ENCODE measurements at places on chromosomes 4 and X.

- DNase-seq, result no peak
Observed at GRCh38 chrX:9362363-9362928, 102.4 kb upstream of the TBL1X start.

GRCh38 chr4:52617336-52618020, 41.6 kb downstream of the USP46 start:
- DNase-seq, result no peak

GRCh38 chr4:95548738-95549245, at the start of gene UNC5C:
UNC5C (minus strand) TSS chr4:95548973.
- peak; percentile 76 for DNase-seq

DNA sequence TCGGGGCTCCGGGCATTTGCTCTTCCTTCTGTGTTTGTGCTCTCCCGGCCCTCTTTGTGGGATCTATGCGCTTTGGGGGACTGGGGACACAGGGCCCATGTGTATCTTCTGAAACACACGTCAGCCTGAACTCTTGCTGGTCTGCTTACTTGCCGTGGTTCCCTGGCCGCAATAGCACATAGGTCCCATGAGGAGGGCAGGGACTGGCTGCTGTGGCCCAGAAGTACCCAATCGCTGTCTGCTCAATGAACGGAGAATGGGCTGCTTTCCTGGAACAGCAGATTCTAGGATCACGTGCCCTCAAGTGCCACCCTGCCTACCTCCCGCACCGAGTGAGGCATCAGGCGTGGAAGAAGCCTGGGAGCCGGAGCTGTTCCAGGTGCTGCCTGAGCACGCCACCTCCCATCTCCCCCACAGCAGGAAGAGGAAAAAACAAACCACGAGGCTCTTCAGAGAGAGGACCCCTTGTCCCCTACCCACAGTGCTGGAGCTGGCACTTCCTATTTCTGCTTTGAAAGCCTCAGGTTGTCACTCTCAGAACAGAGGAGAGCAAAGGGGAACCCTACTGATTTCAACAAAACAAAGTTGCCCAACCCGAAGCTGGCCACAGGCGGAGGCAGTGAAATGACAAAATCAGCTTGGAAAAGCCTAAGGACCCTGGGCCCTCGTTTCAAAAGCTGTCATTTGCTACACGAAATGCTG, 3.8 kb downstream of the G6PD start:
- DNase-seq, result no peak

DNA sequence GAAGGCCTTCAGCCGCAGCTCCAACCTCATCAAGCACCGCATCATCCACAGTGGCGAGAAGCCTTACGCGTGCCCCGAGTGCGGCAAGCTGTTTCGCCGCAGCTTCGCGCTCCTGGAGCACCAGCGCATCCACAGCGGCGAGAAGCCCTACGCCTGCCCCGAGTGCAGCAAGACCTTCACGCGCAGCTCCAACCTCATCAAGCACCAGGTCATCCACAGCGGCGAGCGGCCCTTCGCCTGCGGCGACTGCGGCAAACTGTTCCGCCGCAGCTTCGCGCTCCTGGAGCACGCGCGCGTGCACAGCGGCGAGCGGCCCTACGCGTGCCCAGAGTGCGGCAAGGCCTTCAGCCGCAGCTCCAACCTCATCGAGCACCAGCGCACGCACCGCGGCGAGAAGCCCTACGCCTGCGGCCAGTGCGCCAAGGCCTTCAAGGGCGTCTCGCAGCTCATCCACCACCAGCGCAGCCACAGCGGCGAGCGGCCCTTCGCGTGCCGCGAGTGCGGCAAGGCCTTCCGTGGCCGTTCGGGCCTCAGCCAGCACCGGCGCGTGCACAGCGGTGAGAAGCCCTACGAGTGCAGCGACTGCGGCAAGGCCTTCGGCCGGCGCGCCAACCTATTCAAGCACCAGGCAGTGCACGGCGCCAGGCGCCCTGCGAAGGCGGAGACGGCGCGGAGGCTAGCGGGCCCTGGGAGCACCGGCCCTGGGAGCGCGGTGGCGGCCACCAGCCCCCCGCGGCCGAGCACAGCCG, 9.8 kb downstream of the ZFP92 start:
- no peak for DNase-seq

- peak; percentile 98 for DNase-seq
Observed at GRCh38 chr4:140153718-140154571, at the start of gene MAML3. MAML3 (minus strand) TSS chr4:140154184; CDS start chr4:140153327, 857 bp downstream.

GRCh38 chrX:78019586-78020483, 50.4 kb upstream of the PGAM4 start:
- no peak for DNase-seq

DNA sequence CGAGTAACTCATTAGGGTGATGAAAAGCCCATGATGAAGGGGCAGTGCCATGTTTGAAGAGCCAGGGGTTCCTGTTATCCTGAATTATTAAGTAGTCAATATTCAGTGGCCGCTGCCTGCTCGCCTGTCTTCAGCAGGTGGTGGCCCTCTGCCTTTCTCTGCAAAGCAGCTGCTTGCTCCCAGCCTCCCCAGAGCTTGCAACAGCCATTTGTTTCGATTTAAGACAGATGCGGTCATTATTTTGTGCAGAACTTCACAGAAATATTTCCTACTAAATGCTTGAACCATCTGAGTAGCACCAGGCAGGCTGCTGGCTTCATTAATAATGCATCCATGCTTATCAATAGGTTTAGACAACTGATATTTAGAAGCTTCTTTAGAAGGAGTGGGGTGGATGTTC, 104.3 kb upstream of the TTC29 start:
- DNase-seq, result no peak

- no peak for DNase-seq
Observed at GRCh38 chrX:101136235-101136634, 38.2 kb downstream of the CENPI start.

GRCh38 chrX:40169193-40170101, 71.7 kb upstream of the BCOR start:
- DNase-seq, result peak; percentile 80

DNA sequence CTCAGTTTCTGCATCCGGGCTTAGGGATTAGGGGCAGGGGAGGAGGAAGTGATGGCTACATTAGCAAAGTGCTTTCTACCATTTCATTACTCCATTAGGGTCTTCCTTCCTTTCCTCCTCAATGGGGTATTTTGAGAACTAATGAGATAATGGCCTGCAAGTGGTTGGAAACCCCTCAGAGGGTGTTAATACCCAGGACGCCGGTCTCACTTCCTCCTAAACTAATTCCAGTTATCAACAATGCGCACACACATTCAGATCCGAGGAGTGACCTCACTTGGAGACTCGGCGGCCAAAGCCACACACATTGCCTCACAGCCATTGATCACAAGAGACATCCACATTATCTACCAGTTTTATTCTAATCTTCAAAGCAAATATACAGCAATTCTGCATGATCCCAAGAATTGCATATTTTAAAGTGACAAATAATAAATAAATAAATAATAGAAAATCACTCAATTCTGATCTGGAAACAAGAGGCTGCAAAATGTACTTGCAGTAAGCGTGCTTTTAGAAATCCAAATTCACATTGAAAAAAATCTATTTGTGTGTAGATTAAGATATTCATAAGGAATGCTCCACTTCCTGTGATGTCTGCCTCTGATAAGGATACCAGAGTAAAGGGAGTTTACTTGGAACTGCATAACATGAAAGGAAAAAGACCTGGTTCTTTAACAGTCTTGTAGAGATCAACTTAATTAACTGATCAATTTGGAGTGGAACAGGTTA, 329.1 kb downstream of the FBXW7 start:
- no peak for DNase-seq

GRCh38 chr4:169841776-169842175, 84.0 kb upstream of the HPF1 start:
- no peak for DNase-seq

- DNase-seq, result peak; percentile 44
Observed at GRCh38 chr4:84582988-84583875, at the start of gene CDS1. CDS1 (plus strand) TSS chr4:84583127; CDS start chr4:84583402, 275 bp downstream.

DNA sequence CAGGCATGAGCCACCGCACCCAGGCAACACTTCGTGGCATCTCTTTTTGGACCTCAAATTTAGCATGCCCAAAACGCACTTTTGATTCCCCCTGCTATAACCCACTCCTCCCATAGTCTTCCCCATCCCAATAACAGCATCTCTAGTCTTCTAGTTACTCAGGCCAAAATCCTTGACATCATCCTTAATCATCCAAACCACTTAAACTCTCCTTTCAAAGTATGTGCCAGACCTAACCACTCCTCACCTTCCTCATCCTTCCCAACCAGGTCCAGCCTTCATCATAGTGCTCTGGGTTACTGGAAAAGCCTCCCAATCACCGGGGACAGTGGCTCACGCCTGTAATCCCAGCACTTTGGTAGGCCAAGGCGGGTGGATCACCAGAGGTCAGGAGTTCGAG, 41.9 kb downstream of the AFAP1 start:
- DNase-seq, result no peak

GRCh38 chr4:26161030-26161824, 159.6 kb upstream of the RBPJ start:
- peak; percentile 64 for DNase-seq

GRCh38 chr4:74793757-74794381, 454 bp downstream of the BTC start:
- peak; percentile 86 for DNase-seq

DNA sequence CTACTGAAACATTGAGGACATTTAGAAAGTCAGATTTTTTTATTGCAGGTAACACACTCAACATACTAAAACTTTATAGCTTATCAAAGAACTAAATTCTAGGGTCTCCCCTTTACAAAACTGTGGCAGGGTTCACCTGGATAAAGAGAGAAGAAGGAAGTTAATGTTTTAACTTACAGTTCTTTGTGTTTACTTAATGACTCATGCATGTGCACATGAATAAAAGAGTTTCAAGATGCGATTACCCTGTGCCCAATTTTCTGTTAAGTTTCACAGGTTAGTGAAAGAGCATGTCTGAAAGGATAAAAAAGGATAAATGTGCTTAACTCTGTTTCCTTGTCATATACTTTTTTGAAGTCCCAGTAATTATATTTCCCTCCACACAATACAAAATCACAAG, 16.8 kb downstream of the DCAF8L1 start:
- DNase-seq, result no peak

DNA sequence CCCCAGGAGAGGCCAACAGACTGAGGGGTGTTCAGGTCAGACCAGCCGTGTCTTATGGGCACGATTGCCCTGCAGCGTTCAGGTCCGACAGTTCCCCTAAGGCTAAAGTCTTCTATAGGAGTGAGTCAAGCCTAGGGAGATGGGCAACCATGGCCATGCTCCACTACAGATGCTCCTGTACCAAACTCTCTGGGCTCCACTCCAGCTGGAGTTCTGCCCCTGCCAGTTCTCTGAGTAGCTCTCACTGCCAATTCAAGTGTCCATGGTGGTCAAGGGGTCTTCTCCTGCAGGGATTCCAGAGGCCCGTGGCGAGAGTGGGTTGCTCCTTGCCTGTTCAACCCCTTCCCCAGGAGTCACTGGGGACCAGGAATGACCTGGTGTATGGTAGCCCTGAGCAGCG, 38.2 kb downstream of the BEX3 start:
- DNase-seq, result no peak

- no peak for DNase-seq
Observed at GRCh38 chrX:84078991-84079390, 109.0 kb downstream of the RPS6KA6 start.

- no peak for DNase-seq
Observed at GRCh38 chr4:182955411-182955810, 38.2 kb upstream of the DCTD start.

DNA sequence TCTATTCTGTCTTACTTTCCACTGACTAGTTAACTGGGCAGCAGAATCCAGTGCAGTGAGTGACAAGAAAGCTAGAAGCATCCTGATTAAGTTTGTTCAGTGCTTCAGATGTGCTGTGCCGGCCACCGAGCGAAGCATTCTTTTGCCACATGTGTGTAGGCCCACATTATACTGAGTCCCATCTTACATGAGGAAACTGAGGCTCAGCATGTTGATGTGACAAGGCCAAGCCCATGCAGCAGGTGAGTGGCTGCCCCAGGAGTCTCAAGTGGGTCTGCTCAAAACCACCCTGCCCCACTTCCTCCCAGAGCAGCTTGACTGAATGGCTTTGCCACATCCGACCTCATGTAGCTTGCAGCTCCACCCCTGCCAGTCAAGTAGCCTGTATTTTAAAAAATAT, 50.5 kb downstream of the RHOH start:
- no peak for DNase-seq

DNA sequence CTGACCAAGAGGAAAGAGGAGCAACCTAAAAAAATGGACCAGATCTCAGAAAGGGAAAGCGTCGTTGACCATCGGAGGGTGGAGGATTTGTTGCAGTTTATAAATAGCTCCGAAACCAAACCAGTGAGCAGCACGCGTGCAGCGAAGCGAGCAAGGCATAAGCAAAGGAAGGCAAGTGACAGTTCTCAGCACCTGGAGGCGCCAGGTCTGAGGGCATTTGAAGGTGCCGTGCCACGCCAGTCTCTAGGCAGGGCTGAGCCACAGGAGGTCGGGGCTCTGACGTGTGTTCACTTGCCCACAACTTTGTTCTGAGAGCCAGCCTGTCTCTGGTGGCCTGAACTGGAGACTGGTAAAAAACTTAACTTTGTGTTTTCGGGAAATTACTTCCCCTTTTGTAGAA, 59.7 kb downstream of the TNIP2 start:
- DNase-seq, result no peak

DNA sequence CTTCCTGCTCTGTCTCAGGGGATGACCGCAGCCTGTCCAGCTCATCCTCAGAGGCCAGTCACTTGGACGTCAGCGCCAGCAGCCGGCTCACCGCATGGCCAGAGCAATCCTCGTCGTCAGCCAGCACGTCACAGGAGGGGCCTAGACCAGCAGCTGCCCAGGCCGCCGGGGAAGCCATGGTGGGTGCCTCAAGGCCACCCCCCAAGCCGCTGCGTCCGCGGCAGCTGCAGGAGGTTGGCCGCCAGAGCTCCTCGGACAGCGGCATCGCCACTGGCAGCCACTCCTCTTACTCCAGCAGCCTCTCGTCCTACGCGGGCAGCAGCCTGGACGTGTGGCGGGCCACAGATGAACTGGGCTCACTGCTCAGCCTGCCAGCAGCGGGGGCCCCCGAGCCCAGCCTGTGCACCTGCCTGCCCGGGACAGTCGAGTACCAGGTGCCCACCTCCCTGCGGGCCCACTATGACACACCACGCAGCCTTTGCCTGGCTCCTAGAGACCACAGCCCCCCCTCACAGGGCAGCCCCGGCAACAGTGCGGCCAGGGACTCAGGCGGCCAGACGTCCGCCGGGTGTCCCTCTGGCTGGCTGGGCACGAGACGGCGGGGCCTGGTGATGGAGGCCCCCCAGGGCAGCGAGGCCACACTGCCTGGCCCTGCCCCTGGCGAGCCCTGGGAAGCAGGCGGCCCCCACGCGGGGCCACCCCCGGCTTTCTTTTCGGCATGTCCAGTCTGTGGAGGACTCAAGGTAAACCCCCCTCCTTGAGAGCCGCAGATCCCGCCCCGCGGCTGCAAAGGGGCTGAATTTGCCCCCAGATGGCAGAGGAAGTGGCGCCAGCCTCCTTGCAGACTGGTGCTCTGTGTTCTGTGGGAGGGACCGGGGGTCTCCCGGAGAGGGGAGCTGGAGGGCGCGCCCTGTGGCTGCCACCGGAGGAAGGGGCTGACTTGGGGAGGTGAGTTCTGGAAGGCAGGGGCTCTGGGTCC, 29.9 kb downstream of the DOK7 start:
- no peak for DNase-seq
